ENCODE measurements at places on chromosomes 5 and 9.

GRCh38 chr5:178214160-178214803 lies 9.9 kb downstream of the HNRNPAB start:
- DNase-seq = no peak

- DNase-seq = no peak
Observed at GRCh38 chr5:84378420-84378819, 6.3 kb downstream of the EDIL3 start.

DNA sequence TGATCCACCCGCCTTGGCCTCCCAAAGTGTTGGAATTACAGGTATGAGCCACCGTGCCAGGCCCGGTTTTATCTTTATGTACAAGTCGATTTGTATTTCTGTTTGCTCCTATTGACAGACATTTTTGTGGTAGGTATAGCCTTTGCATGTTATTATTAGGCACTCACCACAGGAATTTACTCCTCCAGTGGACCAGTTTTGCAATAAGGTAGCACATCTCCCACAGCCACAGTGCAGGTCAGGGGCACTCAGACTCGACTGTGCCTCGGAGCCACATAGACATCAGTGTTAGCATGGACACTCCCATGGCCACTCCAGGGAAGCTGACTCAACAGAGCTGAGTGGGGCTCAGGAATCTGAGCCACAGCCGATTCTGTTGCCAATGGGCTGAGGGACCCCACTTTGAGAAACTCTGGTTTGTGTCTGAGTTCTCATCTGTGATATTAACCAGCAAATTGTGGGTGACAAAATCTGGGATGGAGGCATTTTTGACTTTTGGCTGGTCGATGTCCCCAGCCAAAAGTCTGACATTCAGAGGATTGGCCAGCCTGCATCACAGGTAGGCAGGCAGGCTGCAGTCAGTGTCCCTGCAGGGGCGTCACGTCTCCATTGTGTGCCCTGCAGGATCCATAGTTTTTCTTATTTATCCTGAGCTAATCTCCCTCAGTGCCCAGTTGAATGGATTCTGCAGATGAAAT lies 15.0 kb upstream of the SHB start:
- no peak for DNase-seq

- no peak for DNase-seq
Observed at GRCh38 chr5:162672061-162672460, 604.5 kb downstream of the GABRG2 start.

DNA sequence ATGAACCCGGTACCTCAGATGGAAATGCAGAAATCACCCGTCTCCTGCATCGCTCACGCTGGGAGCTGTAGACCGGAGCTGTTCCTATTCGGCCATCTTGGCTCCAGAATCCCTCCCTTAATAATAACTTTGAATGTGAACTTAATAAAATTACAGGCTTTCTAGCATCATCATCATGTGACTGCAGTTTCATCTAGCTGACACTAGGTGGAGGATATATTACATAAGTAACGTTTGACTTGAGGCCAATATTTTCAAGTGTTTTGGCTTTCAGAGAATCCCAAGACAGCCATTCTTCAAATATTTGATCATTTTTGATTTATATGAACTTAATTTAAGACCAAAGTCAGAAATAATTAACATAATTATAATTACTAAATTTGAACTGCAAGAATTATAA lies 474.9 kb upstream of the CDH10 start:
- DNase-seq = no peak

DNA sequence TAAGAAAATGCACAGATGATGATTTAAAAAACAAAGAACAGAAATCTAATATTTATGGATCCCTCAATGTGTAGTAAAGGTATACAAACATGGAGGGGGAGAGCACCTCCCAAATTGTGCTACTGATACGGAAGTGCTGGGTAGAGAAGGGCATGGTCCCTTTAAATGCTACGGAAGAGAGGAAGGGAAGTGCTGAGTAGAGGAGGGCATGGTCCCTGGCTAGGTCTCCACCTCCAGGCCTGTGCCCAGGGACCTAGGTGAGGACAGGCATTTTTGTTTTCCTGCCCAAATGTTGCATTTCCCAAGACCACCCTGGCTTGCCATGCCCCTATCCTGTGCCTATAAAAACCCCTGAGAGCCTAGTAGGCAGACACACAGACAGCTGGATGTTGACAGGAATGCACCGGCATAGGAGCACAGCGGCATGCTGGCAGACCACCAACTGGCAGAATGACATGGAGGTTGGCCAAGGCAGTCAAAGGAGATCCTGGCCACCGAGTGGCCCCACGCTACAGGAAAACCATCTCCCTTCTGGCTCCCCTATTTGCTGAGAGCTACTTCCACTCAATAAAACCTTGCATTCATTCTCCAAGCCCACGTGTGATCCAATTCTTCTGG lies 62.1 kb upstream of the SPDL1 start:
- no peak for DNase-seq

DNA sequence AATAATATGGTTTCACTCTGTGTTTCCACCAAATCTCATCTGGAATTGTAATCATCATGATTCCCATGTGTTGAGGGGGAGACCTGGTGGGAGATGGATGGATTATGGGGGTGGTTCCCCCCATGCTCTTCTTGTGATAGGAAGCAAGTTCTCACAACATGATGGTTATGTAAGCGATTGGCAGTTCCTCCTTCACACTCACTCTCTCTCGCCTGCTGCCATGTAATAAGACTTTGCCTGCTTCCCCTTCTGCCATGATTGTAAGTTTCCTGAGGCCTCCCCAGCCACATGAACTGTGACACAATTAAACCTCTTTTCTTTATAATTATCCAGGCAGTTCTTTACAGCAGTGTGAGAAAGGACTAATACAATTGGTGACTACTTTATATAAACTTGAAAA lies 48.4 kb downstream of the PTBP3 start:
- DNase-seq = no peak

- DNase-seq = no peak
Observed at GRCh38 chr9:137308057-137308619, 6.1 kb upstream of the NRARP start.

- DNase-seq = no peak
Observed at GRCh38 chr9:91623004-91623403, 199.4 kb upstream of the NFIL3 start.

DNA sequence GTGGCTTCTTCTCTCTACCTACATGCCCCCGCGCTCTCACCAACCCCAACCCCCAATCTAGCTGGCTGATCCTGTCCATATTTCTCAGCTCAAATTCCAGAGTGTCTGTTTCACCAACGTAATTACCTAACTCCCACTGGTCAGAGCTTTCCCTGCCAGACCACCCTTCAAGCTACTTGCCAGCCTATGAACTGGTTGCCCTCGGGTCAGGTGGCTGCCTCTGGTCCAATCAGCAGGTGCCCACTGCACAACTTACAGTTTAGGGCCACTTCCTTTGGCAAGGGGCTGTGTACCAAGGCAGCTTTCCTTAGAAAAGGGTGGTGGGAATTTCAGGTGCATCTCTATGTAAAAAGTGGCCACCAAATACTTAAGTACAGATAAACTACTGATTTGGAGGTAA lies 92.2 kb upstream of the SLC30A5 start:
- no peak for DNase-seq

DNA sequence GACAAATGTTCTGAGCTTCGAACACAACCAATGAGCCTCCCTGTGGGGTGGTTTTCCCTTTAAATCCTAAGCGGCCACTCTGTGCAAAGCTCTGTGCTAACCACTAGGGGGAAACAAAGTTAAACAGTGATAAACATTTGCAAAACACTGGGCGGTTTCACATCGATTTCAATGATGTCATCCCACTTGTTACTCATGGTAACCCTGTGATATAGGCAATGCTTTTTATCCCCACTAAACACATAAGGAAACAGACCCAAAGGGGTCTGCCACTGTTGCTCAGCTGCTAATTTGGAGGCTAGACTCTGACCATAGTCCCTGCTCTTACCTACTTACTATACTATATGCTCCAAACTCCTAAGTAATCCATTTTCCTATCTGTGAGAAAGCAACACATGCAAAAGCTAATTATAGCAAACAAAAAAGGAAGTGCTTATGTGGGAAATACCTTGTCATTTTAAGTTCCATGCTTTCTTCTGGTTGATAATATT lies 57.3 kb downstream of the PTPN3 start:
- DNase-seq = no peak

- no peak for DNase-seq
Observed at GRCh38 chr9:22274477-22274876, 172.1 kb upstream of the DMRTA1 start.

- DNase-seq = no peak
Observed at GRCh38 chr5:33231935-33232334, 208.8 kb upstream of the TARS1 start.

GRCh38 chr9:133155156-133155555 lies 8.6 kb downstream of the GBGT1 start:
- no peak for DNase-seq

GRCh38 chr5:167652690-167653089 lies 638.8 kb upstream of the WWC1 start:
- DNase-seq = no peak

GRCh38 chr5:5348135-5348534 lies 74.3 kb upstream of the ICE1 start:
- DNase-seq = no peak

GRCh38 chr5:32182463-32183063 lies 8.4 kb upstream of the GOLPH3 start:
- no peak for DNase-seq
